Erythroblast (primary cell): ENCODE measurements at places on chromosomes 7 and 10.
A peak's percentile ranks its signal among the peaks of the same experiment; 100 is the strongest.

DNA sequence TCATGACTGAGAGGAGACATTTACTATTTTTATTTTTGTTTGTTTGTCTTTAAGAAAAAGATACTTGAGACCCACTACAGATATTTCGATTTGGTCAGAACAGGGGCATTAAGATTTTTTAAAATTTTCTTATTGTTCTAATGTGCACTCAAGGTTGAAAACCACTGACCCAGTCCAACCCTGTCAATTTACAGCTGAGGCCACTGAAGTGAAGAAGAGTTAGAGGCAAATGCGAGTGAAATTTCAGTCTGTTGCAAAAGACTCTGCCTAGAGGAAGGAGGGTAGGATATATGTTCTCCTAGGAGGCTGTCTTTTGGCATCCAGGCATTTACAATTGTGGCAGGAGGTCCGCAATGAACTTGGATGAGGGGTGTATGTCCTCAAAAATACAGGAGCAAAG, 396.3 kb downstream of the RPS24 start:
- DNase-seq, result no peak

GRCh38 chr7:22001345-22002004, 55.8 kb upstream of the CDCA7L start:
- peak; percentile 49 for DNase-seq

DNA sequence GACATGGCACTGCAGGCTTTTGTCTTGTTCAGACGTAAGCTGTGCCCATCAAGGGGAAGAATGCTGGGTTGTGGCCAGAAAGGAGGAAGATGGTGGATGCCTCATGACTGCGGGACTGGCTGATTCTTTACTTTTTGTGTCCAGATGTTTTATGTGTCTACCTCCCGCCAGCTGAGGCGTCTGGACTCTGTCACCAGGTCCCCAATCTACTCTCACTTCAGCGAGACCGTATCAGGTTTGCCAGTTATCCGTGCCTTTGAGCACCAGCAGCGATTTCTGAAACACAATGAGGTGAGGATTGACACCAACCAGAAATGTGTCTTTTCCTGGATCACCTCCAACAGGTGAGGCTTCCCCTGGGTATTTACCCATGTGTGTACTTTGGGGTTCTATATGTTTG, 53.5 kb downstream of the ABCC2 start:
- no peak for DNase-seq

- no peak for DNase-seq
Observed at GRCh38 chr10:61953183-61953582, 51.7 kb downstream of the ARID5B start.

GRCh38 chr7:91194841-91195240, 69.4 kb upstream of the FZD1 start:
- no peak for DNase-seq

DNA sequence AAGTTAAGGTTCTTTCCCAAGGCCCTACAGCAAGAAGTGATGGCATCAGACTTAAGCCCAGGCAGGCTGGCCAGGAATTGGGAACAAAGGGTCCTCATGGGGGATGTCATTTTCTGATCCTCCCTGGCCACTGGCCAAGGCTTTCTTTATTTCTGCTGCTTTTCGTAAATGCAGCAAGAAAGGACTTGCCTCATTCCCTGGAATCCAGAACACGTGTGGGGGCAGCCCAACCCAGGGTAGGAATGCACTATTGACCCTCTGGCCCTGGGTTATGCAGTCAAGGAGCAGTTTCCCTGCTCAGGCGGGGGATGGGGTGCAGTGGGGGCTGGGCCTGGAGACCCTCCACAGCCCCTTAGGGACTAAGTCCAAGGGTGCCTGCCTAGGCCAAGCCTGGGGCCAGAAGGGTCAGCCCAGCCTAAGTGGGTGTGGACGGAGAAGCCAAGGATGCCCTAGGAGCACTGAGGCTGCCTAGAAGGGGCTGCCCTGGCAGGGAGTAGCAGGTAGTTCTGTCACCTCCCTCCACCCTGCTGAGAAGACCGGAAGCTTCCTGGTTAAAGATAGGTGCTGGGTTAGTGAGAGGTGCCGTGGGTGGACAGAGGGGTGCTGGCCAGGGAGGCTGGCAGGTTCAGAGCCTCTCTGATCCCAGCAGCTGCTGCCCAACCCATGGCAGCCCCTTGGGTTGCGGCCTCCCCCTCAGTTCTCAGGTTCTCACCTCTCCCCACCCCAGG, 179.2 kb downstream of the SH3PXD2A start:
- DNase-seq, result no peak

DNA sequence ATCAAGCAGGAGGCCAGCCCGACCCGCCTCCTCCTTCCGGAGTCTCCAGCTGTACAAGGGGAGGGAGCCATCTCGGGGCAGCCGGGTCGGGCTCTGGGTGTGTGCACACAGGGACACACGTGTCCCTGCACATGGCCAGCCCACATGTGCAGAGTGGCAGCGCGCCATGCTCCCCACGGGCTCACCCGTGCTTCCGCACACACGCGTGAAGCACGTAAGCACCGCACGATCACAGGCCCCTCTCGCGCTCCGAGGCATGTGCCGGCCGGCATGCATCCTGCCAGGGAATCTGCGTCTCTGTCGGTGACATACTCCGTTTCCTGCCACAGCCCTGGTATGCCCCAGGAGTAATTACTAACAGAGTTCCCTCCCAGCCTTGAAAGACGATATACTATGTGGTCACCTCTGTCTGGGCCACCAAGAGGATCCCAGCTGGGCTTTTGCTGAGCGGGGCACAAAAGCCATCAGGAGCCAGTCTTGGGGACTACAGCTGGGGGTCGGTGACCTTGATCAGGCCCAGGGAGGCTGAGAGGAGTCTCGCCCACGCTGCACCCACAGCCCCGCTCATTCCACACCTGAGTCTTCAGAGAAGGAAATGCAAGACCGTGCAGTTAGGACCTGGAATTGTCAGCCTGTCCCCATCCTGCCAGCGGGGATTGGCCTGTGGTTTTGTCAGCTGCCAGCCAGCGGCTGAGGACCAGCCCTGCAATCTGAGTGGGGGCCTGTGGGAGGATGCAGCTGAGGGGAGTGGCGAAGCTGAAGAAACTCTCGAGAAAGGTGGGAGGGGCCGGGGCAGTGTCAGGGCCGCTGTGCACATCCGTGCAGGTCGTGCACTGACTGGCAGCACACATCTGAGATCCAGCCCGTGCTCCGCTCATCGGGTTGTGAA, 11.0 kb upstream of the LFNG start:
- DNase-seq, result no peak

GRCh38 chr10:114498413-114499111, 94.3 kb upstream of the AFAP1L2 start:
- DNase-seq, result no peak
